ENCODE measurements at places on chromosomes 4 and X. TPM values are rescaled to one million over a fixed set of nuclear protein-coding genes. Genes with fewer than 3 reads are reported as not detected.

The FGF13 gene
- total RNA-seq, result not detected

DNA sequence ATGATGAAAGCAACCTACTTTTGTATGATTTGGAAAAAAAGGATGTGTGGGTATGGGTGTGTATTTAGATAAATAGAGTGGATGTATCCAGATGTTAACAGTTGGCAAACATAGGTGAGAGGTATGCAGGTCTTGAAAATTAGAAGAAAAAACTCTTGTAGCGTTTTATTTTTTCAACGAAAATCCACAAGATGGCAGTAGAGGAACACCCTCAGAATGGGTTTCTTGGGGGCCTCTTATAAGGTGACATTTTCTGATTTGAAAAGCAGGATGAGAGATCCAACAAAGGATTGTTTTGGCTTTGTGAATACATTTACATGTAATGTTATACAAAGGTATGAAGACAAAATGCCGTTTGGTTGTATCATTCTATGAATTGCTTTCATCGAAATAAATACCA, 68.3 kb downstream of the FMR1NB start:
- ATAC-seq, result no peak

GRCh38 chr4:20629186-20630106, 70.8 kb upstream of the PACRGL start:
- ATAC-seq, result no peak

- ATAC-seq, result no peak
Observed at GRCh38 chr4:24236532-24236931, 346.7 kb upstream of the PPARGC1A start.

The ADH1A gene
- not detected for total RNA-seq

- ATAC-seq, result no peak
Observed at GRCh38 chr4:16617435-16617834, 281.0 kb downstream of the LDB2 start.

DNA sequence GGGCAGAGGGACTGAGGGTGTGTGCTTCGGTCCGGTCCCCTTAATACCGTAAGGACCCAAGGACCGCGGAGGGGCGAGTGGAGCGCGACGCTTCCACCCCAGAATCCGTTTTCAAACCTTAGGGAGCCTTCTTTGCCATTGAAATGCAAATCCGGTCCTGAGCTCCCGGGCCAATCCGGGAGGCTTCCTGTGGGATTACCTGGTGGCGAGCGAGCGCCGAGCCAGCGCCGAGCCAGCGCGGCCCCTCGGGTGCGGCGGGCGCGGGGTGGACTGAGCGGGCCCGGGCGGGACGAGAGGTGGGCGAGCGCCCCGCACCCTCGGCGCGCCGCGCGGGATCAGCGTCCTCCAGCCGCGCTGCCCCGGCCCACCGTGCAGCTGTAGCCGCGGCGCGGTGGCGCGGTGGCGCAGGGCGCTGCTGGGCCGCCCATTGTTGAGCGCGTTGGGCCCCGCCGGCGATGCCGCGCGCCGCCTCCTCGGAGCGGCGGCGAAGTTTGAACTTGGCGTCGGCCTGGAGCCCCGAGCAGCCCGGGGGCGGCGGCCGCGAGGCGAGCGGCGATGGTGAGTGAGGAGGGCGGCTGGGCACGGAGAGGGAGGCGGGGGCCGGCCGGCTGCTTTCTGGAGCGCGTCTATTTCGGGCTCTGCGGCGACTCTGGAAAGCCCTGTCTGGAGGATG, 208.7 kb downstream of the SOWAHB start:
- peak; percentile 47 for ATAC-seq

DNA sequence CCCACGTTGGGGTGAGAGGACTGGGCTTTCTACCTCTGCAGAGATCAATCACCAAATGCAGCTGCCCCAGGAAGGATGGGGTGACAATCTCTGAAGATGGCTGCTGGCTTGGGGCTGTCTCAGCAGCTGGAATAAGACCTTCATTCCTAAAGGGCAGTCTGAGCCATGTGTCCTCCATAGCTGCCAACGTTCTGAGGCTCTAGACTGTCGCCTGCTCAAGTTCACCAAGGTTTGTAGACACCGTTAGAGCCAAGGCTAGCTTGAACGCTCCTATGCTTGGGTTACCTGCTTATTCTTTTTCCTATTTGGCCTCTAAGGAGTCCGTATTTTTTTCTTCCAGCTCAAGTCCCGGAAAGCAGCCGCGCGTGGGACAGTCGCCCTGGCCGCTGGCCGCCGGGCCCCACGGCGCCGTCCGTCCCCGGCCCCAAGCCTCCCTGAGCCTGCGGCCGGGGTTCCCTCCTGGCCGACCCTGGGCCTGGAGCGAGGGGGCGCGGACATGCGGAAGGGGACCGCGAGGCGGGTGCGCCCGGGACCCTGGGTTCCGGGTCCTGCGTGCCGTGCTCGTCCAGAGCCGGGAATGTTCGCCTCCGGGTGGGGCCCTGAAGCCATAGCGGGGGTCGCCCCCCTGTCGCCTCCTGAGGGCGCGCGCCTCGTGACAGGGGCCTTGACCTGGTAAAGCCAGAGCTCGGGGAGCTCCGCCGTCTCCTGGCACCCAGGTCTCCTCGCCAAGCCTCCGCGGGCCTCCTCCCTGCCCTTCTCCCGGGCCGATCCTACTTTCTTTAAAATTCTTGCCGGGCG, 23.3 kb downstream of the MRFAP1 start:
- peak; percentile 23 for ATAC-seq

DNA sequence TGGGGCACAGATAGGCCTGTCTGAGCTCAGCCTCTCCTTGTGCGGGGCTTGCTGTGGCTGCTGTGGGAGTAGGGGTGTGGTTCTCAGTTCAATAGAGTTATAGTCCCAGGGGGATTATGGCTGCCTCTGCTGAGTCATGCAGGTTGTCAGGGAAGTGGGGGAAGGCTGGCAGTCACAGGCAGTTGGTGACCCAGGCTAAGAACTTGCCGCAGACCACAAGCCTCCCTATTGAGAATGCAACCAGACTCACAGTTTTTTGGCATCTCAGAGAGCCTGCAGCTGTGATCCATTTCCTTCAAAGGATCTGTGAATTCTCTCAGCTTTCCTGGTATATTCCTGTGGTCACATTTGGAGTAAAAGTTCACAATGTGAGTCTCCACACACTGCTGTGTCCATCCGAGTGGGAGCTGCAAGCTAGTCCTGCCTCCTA, 364.9 kb downstream of the ZNF674 start:
- no peak for ATAC-seq

DNA sequence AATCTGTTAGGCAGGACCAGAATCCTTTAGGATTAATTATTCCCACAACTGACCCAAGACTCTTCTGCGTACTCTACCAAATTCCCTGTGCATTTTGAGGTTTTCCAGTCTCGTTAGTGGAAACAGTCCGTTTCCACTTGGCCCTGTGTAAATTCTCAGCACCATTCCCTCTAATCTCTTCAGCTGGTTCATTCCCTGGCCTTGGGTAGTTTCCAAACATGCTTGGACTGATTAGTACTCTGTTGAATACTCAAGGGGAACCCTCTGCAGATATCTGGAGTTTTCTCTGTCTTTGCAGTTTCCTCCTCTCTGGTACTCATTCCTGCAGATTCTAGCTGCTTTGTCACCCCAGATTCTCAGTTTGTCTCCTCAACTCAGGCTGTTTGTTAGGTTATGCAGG, 80.4 kb downstream of the ZFX start:
- no peak for ATAC-seq

DNA sequence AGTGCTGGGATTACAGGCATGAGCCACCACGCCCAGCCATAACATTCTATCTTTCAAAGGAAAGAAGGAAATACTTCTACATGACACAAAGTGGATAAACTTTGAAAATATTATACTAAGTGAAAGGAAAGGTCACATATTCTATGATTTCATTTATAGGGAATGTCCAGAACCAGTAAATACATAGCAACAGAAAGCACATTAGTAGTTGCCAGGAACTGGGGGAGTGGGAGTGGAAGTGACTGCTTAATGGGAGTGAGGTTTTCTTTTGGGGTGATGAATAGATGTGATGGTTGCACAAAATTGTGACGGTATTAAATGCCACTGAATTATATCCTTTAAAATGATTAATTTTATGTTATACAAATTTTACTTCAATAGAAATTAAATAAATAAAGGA, 95.7 kb upstream of the IL15 start:
- ATAC-seq, result no peak

DNA sequence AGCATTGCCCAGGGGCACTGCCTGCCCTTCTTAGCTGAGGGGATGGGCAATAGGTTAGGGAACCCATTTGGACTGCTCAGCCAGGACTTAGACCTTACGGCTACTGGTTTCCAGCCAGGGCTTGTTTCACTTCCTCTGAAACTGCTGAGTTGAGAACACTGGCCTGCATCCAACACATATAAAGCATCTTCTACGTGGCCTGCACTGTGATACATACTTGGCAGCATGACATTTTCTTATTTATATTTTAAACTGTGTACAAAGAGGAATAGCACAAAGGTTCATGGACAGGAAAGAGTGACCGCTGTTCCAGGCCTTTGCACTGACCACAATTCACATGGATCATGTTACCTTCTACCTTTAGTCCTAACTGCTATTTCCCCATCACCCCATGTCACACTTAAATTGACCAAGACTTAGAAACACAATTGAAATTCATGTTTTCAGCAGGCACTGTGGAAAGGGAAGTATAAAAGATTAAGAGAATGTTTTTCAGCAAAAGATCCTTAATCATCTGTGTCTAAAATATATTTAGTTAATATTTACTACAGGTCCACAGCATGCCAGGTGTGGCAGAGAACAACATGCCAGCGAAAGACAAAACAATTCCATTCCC, 43.7 kb downstream of the NLGN4X start:
- no peak for ATAC-seq

- no peak for ATAC-seq
Observed at GRCh38 chr4:94352996-94353395, 10.4 kb upstream of the HPGDS start.

GRCh38 chr4:152392079-152392478, 143.8 kb downstream of the FBXW7 start:
- no peak for ATAC-seq

DNA sequence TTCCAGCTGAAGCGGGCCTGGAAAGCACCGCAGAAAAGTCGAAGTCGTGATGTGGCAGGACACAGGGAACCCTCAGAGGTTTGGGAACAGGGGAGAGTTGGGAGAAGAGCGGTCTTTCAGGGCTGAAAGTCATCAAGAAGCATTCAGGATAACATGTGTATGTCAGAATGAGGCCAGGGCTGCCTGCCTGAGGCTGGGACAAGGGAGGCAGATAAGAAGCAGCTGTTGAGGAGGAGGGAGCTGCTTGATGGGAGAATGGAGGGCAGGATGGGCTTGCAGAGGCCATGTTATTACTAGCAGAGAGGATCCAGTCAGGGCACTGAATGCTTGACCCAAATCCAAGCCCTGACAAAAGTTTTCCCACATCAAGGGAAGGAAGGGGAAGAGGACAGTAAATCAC, 132.0 kb downstream of the ATG4A start:
- no peak for ATAC-seq

DNA sequence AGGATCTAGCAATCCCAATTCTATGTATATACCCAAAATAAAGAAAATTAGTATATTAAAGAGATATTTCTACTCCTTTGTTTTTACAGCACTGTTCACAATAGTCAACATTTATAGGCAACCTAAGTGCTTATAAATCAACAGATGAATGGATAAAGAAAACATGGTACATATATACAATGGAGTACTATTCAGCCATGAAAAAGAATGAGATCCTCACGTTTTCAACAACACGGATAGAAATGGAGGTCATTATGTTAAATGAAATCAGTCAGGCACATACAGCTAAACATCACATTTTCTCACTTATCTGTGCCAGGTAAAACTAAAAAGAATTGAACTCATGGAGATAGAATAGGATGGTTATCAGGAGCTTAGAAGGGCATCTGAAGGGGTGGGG, 45.6 kb upstream of the PABPC5 start:
- no peak for ATAC-seq

DNA sequence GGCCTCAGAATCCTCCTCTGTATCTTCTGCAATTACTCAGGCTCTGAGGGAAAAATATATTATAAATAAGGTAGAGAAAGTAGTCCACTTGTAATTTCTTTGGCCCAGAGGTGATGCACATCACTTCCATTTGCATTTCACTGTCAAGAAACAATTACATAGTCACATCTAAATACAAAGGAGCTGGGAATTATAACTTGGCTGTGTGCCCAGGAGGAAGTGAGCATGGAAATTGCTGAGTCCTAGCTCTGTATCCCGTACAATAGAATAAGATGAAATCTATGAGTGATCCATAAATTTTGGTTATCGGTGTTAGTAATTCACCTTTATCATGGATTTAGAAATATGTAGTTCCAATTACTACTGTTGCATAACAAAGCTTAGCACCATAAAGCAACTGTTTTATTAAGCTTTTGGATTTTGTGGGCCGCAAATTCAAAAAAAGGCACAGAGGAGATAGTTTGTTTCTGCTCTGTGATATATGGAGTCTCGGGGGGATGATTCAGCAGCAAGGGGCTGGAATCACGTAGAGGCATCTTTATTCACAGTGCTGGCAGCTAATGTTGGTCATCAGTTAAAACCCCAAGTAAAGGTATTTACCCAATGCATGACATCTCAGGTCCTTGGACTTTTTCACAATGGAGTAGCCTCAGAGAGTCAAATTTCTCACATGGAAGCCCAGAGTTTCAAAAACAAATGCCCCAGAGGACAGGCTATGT, 241.4 kb upstream of the GALNT7 start:
- ATAC-seq, result no peak

GRCh38 chr4:7332216-7333023, 102.3 kb downstream of the PSAPL1 start:
- ATAC-seq, result no peak

DNA sequence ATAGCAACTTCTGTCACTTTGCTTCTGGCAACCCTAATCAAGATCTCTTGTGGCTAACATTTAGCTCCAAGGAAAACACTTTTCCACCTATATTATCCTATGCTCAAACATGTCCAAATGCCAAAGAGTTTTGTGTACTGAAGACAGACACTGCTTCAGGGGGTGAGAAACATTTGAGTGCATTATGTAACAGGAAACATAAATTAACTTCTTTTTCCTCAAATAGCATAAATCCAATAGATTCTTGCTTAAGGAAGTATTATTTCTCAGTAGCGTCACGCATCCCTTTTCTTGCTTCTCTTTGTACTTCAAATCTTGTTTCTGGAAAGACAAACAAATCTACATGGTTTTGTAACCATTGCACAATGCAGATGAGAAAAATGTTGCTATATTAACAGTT, 839.1 kb downstream of the GLUD2 start:
- no peak for ATAC-seq

The PFKFB1 gene
- 0.50 TPM for total RNA-seq

- ATAC-seq, result no peak
Observed at GRCh38 chr4:102322736-102323135, 22.5 kb downstream of the SLC39A8 start.

Measured in activated T-helper 17 cell treated with anti-CD3 and anti-CD28 coated beads, Interleukin-2, amount 50 U/mL, for 72 hours (primary cell).